ENCODE measurements at places on chromosomes 1 and 21.

DNA sequence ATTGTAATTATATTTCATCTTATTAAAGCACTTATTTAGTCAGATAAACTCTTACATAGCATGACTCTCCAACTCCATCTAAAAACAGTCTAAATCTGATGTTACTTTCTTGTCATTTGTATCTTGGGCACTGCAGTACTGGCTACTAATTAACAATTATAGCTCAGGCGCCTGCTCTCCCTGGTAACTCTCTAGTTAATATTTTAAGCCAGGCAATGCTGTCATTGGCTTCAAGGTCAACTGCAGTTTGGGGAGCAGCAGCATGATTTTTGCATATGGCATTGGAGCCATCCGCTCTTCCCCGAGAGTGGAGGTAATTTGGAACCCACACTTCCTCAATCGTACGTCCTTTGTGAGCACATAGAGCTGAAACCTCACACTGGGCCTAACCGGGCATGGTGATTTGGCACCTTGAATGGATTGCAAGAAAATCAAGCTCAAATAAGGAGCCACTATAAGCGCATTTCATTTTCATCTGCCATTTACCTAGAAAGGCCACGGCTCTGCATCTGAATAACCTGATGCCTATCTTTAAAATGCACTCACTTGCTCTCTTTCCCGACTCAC, 187.7 kb downstream of the KAZN start:
- DNase-seq: no peak

DNA sequence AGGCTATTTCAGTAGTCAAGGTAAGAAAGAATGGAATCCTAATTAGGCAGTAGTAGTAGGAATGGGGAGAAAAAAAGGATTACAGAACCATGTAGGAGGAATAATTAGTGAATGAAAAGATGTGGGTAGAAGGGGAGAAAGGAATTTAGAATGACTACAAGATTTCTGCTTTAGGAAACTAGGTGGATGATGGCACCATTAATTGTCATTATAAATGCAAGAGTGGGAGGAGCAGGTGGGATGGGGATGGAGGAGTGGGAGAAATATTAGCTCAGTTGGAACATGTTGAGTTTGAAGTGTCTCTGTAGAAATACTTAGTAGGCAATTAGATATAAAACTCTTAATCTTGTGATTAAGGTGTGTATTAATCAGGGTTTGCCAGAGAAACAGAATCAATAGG, 50.0 kb upstream of the C21orf91 start:
- no peak for DNase-seq

- no peak for DNase-seq
These were observed 8.8 kb downstream of the MDM4 start for GRCh38 chr1:204524986-204525385.

DNA sequence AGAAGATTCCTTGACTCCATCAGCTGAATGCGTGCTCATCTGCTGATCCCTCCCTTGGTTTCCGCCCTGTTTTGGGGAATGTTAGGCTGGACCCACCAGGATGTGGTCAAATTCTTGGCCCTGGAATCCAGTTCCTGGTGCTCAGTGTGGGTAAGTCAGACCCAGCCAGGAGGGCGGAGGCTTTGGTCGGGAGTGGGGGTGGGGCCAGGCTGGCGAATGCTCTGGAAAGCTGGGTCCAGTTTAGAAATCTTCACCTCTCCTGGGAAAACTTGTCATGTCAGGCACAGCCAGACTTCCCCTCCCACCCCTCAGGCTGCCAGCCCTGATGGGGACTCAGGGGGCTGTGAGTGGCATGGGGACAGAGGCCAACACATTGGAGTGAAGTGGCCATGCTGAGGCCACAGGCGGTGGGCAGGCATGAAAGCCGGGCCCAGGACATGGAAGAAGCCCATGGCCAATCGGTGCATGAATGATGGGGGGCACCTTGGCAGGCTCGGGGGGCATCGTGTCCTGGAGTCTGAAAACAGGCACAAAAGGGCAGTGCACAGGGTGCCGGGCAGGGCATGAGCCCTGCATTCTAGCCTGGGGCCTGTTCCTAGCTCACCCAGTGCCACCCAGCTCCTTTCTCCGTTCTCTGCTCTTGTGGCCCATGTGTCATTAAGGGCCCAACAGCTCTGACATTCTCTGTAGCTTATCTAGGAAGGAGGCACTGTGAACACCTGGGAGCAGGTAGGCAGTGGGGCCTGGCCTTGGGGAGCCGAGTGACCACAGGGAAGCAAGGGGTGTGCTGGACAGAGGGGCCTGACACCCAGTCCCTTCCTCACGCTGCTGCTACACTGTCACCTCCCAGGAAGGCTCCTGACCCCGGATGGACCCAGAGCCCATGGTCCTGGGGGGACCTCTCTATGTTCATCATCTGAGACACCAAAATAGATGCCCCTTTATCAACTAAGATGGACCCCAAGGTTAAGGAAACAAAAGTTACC, 14.6 kb upstream of the PADI1 start:
- peak; percentile 97 for DNase-seq

- no peak for DNase-seq
These were observed 2.1 kb upstream of the SLC2A1 start for GRCh38 chr1:42960566-42961311.

DNA sequence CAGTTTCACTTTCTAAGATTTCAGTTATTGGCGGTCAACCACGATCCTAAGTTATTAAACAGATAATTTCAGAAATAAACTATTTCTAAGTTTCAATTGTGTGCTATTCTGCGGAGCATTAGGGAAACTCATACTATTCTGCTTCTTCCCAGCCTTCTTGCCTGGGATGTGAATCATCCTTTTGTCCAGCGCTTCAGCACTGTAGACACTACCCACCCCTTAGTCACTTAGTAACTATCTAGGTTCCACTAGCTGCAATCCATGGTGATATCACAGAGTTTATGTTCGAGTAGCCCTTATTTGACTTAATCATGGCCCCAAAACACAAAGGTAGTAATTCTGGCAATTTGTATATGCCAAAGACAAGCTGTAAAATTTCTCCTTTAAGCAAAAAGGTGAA, 279.9 kb upstream of the ADAMTS5 start:
- DNase-seq: no peak

GRCh38 chr1:17757426-17757825, 2.3 kb downstream of the ACTL8 start:
- no peak for DNase-seq

DNA sequence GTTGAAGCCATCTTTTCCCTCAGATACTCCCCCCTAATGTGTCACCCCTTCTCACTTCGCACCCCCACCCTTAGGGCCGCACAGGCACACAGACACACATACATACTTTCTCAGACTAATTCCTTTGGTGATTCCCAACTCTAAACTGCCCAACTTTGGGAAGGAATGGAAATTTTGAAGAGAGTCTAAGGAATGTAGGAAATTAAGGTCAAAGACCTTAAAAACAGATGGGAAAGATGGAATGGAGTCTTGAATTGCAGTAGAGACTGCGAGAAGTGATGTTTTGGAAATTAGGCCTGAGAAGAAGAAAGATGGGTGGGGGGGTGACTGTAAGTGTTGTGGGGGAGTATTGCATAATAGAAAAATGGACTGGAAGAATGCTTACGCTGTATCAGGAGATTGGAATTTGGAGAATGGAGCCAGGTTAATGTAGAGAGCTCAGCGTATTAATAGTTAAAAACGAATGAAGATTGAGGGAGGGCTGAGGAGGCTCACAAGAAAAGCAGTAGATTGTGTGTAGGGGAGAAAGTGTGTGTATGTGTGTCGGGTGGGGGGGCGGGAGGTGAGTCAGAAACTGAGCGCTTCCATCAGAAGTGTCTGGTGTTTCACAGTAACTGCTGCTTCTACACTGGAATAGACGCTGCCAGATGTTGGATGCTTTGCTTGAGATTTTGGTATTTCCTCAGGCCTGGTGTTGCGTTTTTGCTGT, 1.7 kb downstream of the PIP5K1A start:
- no peak for DNase-seq

Measured in AG04449 (cell line).